ENCODE measurements at places on chromosomes 4 and X. TPM values are rescaled to one million over a fixed set of nuclear protein-coding genes. Genes with fewer than 3 reads are reported as not detected.

DNA sequence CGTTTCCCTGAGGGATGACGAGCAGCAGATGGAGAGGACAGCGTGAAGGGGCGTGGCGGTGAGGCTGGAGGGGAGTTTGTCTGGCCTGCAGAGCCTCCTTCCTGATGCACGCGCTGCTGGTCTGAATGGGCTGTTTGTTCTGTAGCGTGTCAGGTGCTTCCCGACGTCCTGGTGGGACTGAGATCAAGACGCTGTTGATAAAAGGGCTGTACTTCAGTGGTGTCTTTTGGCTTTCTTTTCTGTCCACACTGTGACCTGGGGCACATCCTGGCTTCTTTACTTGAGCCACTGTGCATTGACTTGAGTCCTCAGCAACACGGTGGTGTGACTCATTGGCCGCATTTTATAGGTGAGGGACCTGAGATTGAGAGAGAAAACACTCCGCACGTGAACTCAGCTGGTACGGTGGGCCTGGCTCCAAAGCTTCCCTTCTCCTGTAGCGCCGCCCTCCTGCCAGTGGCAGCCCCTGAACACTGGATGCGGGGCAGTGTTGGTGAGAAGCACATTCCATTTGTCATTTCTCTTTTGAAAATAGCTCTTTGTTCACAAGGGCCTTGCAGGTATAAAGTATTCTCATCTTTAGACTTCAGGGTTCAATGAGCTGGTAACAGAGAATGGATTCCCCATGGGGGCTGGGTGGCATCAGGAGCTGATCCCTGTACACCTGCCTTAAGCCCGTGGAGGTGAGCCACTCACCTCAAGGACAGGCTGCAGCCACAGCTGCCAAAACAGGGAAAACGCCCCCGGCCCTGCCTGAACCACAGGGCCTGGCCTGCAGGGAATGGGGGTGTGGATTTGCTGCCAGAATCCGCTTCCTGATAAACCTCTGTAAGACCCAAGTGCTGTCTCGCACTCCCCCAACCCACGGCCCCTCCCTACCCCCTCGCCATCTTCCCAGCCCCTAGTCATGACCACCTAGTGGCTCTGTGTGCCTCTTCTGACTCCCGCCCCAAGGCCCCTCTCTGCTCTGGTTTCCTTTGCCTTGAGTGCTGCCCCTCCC is 29.2 kb downstream of the NSG1 start:
- no peak for DNase-seq

DNA sequence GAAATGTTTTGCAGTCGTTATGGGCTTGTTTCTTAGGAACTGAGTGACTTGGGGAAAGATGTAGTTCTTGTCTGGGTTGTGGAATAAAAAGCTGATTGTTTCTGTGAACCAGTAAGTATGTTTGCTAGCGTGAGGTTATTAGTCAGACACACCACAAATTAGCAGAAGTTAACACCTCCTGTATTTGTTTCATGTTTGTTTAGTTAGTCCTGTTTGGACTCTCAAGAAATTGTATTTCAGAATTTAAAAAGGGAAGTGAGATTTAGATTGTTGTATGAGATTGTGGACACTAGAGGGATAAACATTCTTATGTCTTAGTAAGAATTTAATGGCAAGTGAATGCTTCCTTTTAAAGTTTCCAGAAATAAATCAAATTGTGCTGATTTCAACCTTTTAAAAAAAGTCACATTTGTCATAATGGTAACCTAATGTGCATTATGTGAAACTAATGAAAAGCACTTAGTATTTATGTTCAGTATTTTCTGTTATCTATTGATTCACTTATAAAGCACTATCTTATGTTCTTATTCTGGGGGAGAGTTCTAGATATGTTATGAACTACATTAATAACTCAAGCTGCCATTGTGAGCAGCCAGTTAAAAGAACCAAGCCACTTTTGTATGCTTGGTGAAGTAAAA is 25.6 kb downstream of the ATP10D start:
- DNase-seq, result no peak

GRCh38 chrX:38919202-38919601 is 117.9 kb downstream of the MID1IP1 start:
- DNase-seq, result no peak

DNA sequence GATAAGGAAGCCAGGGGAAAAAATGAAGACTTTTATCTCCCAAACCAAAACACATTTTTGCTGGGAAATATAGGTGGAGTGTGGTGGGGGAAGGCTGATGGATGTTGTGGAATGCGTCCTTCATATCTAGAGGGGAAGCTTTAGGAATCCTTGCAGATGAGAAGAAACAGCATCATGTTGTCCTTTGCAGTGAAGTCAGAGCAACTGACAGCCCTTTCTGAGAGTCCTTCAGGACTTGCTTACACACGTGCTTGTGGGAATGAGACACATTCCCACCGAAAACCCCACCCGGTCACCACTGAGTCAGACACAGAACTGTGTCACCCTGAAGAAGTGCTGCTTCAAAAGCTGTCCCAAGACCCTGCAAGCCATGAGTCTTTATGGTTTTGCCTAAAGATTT is 81.5 kb downstream of the SHROOM2 start:
- DNase-seq, result no peak

GRCh38 chr4:37867102-37867501 is 23.8 kb upstream of the TBC1D1 start:
- no peak for DNase-seq

- DNase-seq, result no peak
These were observed 218.0 kb upstream of the AMOT start for GRCh38 chrX:113058634-113059033.

- DNase-seq, result no peak
These were observed 162.4 kb upstream of the GPRIN3 start for GRCh38 chr4:89469930-89470375.

DNA sequence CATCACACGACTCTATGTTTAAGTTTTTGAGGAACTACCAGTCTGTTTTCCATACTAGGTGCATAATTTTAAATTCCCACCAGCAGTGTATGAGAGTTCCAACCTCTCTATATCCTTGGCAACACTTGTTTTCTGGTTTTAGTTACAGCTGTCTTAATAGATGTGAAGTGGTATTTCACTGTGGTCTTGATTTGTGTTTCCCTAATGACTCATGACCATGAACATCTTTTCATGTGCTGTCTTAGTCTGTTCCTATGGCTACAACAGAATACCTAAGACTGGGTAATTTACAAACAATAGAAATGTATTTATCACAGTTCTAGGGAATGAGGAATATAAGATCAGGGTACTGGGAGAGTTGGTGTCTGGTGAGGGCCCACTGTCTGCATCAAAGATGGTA is 51.5 kb upstream of the GPR78 start:
- DNase-seq, result no peak

- no peak for DNase-seq
These were observed 31.7 kb upstream of the CRMP1 start for GRCh38 chr4:5924461-5925125.

GRCh38 chrX:111567542-111568255 is 56.3 kb downstream of the SERTM2 start:
- no peak for DNase-seq

DNA sequence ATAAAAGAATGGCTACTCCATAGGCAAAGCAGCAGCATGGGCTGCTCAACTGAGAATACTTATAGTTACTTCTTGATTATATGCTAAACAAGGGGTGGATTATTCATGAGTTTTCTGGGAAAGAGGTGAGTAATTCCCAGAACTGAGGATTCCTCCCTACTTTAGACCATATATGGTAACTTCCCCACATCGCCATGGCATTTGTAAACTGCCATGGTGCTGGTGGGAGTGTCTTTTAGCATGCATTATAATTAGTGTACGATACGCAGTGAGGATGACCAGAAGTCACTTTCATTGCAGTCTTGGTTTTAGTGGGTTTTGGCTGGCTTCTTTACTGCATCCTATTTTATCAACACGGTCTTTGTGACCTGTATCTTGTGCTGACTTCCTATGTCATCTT is 141.5 kb downstream of the MAGEB17 start:
- DNase-seq, result no peak

DNA sequence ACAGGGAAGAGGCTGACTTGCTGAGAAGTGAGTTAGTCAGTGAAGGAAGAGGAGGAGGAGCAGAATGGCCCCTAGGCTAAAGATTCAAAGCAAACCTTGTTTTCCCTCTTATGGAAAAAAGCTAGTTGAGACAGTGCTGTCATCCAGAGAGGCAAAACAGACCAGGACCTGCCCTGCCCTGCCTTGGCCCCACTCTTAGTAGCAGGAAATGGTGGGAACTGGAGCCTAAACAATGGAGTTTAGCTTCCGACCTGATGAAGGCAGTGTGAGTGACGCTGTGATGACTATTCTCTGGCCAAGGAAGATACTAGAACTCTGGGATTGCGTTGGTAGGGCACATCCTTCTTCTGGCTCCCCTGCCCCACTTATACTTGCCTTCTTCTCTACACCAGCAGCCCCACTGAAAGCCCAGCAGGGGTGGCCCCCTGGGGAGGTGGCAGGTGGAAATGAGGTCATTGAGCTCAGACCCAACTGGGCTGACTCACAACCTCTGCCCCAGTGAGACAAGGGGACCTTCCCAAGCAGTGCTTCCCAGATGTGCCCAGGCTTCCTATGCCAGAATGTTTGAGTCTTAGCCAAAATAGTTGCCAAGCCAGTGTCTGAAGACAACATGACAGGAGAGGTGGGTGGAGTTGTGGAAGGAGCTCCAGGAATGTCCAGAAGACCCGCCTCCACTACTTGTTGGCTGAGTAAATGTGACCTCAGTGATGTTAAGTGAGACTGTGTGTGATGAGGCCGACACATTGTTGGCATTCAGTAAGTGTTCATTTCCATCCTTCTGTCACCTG is 38.8 kb downstream of the MSN start:
- no peak for DNase-seq

- no peak for DNase-seq
These were observed 1.6 kb upstream of the MAB21L2 start for GRCh38 chr4:150580306-150580705.

- no peak for DNase-seq
These were observed 15.9 kb downstream of the PCGF3 start for GRCh38 chr4:721261-722168.

DNA sequence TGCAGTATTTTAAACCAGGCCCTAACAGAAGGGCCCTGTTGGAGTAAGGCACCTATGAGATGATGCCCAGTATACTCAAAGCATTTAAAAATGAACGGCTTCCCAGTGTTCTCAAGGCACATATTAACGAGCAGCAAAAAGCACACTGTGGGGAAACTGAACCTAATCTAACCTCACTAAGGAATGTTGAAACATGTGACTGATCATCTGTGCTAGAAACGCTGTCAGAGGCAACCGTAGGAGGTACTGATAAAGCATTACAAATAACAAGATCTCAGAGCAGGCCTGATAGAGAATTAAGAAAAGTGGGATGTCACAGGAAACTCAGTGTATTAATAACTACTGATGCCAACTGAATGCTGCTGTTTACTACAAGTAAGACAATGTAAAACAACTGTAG is 24.0 kb downstream of the ASB9 start:
- DNase-seq, result no peak

The KCTD8 gene
- total RNA-seq, result 2.4 TPM

The RIPPLY1 gene
- total RNA-seq, result not detected

The UBE2A gene
- 22.4 TPM for total RNA-seq

The MBNL3 gene
- 2.0 TPM for total RNA-seq
